ENCODE measurements at places on chromosomes 16 and 17. TPM values are rescaled to one million over a fixed set of nuclear protein-coding genes. Genes with fewer than 3 reads are reported as not detected.

Gene IRX5
- total RNA-seq, result not detected

DNA sequence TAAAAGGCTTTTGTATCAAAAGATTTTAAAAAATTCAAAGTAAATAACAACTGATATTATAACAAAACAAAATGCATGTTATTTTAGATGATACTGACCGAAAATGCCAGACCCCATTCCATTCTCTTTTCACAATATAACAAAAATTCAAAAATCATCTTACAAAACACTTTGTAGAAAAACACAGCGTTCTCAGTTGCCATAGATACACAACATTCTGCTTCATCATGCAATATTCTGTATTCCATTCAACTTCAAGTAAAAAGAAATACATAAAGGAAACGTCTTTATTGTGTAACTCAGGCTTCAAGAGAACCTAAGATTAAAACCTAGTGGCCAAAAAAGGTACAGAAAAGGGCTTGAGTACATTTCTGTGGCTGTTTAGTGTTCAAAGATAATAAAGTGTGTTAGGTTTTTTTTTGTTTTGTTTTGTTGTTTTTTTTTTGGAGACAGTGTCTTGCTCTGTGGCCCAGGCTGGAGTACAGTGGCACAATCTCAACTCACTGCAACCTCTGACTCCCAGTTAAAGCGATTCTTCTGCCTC, 250.5 kb downstream of the CEP112 start:
- H3K4me3 ChIP-seq, result no peak overlapping the region

- H3K27ac ChIP-seq, result no peak overlapping the region
- H3K36me3 ChIP-seq, result peaks cover 28% of the 10 kb centered on the region
- DNase-seq, result no peak
- peaks cover 7% of the 10 kb centered on the region for H3K4me1 ChIP-seq
- no peaks in the 10 kb centered on the region for H3K27me3 ChIP-seq
These were observed 10.3 kb downstream of the KCTD13 start for GRCh38 chr16:29915590-29916247.

Gene RNF157
- 35.0 TPM for total RNA-seq

Gene KRT36
- total RNA-seq, result not detected

Gene USH1G
- not detected for total RNA-seq

- DNase-seq, result no peak
- H3K4me1 ChIP-seq, result peaks cover 33% of the 10 kb centered on the region
- peak overlapping the region; percentile 94 for H3K4me3 ChIP-seq
These were observed 1.5 kb upstream of the MARF1 start for GRCh38 chr16:15644267-15644961.

DNA sequence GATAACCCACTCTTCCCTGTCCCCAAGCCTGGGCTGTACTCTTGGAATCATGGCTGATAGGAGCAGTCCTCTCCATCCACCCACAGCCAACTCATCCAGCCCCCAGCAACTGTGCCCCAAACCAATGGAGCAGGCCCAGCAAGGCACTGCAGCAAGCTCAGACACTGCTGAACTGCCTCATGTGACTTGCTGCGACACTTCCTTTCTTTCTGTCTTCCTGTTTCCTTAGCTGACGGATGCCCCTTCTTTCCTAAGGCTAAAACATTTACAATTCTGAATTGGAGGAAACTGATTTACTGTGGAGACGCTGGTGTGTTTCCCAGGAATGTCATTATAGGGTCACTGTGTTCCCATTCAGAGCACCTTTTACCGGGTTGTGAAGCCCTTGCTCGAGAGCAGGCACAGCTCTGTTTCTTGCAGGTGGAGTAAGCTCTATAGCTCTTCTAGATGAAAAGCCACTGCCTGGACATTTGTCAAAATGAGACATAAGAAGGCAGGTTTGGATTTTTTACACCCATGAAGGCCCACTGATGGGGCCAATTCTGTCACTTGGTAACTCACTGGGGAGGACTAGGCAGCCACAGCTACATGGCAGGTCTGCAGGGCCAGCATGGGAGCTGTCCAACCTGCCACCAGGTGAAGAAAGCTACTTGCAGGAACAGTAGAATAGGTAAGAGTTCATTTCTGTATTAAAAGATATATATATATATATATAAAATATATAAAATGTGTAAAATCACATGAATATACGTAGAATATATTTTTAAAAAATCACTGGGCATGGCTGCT, 27.4 kb downstream of the TMEM11 start:
- H3K4me1 ChIP-seq, result peaks cover 3% of the 10 kb centered on the region
- no peak overlapping the region for H3K4me3 ChIP-seq
- H3K27me3 ChIP-seq, result no peaks in the 10 kb centered on the region

DNA sequence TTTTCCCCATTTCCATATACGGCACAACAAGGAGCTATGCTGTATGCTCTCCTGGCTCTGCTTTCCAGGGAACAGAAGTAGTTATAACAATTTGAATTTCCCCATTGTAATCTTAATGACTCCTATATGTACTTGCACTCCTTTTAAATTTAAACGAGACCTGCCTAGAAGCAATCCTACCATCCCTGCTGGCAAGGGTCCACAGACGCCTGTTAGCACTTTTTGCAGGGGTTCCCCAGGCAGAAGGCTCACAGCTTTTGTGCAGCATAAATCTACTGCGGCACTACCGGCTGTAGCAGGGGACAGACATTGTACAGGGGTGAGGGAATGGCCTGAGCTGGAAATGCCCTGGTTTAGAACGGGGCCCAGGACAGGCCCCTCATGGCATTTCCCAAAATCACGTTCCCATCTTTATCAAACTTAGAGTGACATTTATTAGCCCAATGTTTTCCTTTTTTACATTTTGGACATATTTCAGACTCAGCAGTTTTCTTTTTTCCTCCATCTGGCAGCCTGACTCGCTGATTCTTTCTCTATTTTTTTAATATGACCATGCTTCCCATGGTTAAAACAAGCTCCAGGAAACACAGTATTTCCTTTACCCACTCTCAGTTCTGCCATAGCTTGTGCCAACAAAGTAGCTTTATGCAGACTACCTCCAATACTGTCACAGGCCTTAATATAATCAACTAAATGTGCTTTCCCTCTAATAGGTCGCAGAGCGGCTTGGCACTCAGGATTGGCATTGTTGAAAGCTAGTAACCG, 35.4 kb upstream of the USP22 start:
- H3K4me1 ChIP-seq, result no peaks in the 10 kb centered on the region
- no peak for DNase-seq
- H3K27me3 ChIP-seq, result peaks cover 27% of the 10 kb centered on the region
- no peak overlapping the region for H3K4me3 ChIP-seq
- no peaks in the 10 kb centered on the region for H3K36me3 ChIP-seq
- no peak overlapping the region for H3K27ac ChIP-seq

Gene CCDC92B
- 0.14 TPM for total RNA-seq

DNA sequence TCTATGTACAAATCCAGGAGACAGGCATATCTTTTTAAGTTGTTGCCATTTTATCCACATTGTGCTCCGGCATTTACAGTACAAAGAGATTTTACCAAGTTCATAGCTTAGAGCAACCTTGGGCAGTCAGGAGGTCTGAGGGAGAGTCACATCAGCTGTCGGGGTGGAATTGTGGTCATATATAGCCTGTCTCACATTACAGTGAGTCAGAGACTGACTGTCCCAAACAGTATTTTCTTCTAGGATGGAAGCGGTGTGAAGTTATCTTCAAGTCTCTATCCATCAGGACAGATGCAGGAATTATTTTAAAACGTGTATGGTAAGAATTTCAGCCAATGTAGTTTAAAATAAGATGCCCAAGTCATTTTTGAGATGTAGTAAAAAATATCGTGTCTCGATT, 53.0 kb downstream of the GPRC5B start:
- no peaks in the 10 kb centered on the region for H3K4me1 ChIP-seq
- no peaks in the 10 kb centered on the region for H3K27me3 ChIP-seq
- H3K4me3 ChIP-seq, result no peak overlapping the region
- DNase-seq, result no peak
- no peak overlapping the region for H3K27ac ChIP-seq

GRCh38 chr16:12507366-12507765, 296.3 kb downstream of the CPPED1 start:
- H3K27me3 ChIP-seq, result no peaks in the 10 kb centered on the region
- no peak overlapping the region for H3K27ac ChIP-seq
- no peak for DNase-seq
- no peak overlapping the region for H3K4me3 ChIP-seq

Gene RMI2
- total RNA-seq, result 63.8 TPM

GRCh38 chr17:41103896-41104295, 1.3 kb upstream of the KRTAP4-9 start:
- H3K36me3 ChIP-seq, result no peaks in the 10 kb centered on the region
- no peak overlapping the region for H3K27ac ChIP-seq
- H3K4me1 ChIP-seq, result no peaks in the 10 kb centered on the region
- no peak for DNase-seq
- H3K27me3 ChIP-seq, result peaks cover 13% of the 10 kb centered on the region

DNA sequence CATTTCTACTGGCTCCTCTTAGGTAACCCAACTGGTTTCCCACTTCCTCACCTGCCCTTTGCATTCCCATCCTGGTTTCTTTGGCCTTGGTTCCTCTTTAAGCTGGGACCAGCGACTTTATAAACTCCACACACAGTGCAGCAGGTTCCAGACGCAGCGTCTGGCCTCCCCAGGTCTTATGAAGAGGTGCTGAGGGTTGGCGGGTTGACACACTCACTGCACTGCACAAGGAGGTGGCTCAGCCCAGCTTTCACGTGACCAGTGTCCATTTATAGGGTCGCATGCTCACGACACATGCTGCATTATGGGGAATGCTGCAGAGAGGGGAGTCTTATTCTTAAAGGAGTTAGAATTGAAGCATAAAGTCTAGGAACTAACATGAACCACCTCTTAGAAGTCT, 70.8 kb downstream of the ZFHX3 start:
- no peaks in the 10 kb centered on the region for H3K27me3 ChIP-seq
- no peaks in the 10 kb centered on the region for H3K4me1 ChIP-seq
- no peaks in the 10 kb centered on the region for H3K36me3 ChIP-seq
- H3K4me3 ChIP-seq, result no peak overlapping the region
- no peak overlapping the region for H3K27ac ChIP-seq
- DNase-seq, result no peak
